ENCODE measurements at places on chromosomes 12 and 14.

DNA sequence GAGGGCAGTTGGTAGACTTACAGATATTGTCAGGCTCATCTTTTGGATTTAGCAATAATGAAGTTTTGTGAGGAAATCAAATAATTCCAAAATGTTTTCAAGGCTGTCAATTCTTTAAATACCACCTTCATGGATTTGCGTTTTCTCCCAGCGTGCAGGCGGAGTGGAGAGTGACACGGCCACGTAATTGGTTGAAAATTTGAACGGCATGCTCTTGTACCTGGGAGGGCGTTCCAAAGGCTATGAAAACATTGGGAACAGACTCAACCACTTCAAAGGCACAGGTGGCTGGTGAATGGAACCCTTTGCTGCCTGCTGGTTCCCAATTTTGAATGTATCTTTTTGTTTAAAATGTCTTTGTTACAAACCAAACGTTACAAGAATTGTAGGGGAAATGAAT, 12.4 kb downstream of the SMIM41 start:
- no peaks in the 10 kb centered on the region for H3K36me3 ChIP-seq
- DNase-seq = no peak
- peaks cover 2% of the 10 kb centered on the region for H3K27me3 ChIP-seq
- H3K4me3 ChIP-seq = no peak overlapping the region

GRCh38 chr12:131269551-131269950, 315.8 kb downstream of the ADGRD1 start:
- no peak overlapping the region for H3K4me3 ChIP-seq
- H3K27ac ChIP-seq = no peak overlapping the region
- H3K36me3 ChIP-seq = no peaks in the 10 kb centered on the region
- H3K4me1 ChIP-seq = no peaks in the 10 kb centered on the region

- H3K4me3 ChIP-seq = no peak overlapping the region
- H3K27ac ChIP-seq = no peak overlapping the region
- peaks cover 55% of the 10 kb centered on the region for H3K36me3 ChIP-seq
- peaks cover 32% of the 10 kb centered on the region for H3K4me1 ChIP-seq
These were observed 1.8 kb downstream of the XRCC3 start for GRCh38 chr14:103713304-103714062.

DNA sequence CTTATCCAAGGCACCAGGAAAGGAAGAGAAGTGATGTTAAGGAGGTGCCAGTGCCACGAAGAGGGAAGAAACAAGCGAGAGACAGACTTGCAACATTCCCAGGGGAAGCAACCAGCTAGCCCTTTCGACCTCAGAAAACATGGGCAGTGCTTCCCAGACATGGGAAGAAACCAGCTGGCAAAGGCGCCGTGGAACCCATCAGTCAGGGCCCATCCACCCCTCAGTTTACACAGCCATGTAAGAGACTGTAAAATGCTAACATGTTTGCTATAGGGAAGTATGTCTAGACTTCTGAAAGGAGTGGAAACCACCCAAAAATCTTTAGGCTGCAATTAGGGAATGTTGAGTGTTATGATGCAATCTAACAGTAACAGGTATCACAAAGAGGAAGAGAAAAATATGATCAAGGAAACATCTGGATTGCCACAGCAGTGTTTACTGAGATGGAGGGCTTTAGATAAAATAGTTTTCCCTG, 26.3 kb downstream of the ANAPC5 start:
- peaks cover 16% of the 10 kb centered on the region for H3K36me3 ChIP-seq
- no peaks in the 10 kb centered on the region for H3K27me3 ChIP-seq
- no peak overlapping the region for H3K4me3 ChIP-seq
- H3K27ac ChIP-seq = peak overlapping the region; percentile 78
- peak; percentile 85 for DNase-seq

GRCh38 chr14:33542338-33543287, 408.3 kb downstream of the EGLN3 start:
- no peak overlapping the region for H3K27ac ChIP-seq
- no peaks in the 10 kb centered on the region for H3K36me3 ChIP-seq
- no peaks in the 10 kb centered on the region for H3K27me3 ChIP-seq
- H3K4me3 ChIP-seq = no peak overlapping the region

- H3K36me3 ChIP-seq = no peaks in the 10 kb centered on the region
- H3K4me3 ChIP-seq = no peak overlapping the region
- H3K27me3 ChIP-seq = no peaks in the 10 kb centered on the region
- no peak for DNase-seq
- peaks cover 6% of the 10 kb centered on the region for H3K4me1 ChIP-seq
These were observed 57.3 kb downstream of the DAD1 start for GRCh38 chr14:22531451-22532344.

DNA sequence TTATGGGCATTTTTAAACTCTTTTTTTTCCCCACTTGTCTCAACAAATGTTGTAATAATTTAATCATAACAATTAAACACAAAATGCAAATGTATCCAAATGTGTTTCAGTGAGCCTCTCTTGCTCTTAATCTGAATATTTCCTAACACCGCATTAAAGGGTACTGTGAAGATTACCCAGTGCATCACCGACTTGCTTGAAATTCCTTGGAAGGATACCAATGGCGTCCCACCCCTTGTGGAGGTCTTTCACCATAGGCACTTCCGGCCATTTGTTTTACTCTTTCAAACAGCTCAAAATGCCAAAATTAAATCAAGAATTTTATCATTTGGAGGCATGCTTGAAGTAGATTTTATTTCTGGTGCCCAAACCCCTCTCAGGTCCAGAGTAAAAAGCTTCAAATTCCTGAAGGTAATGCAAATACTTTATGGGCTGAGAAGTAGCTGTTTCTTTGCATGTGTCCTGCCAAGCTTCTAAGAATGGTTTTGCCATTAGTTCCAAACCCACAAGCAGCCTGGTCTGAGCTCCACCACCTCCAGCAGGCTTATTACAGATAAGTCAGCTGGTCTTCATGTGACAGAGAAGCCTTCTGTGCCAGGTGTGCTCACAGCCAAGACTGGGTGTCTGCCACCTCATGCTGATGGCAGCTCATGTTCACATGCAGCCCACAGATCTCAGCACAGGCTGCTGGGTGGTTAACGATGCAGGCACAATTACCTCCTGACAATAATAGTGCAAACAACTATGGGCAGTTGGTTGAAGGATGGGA, 16.4 kb upstream of the NUDT4 start:
- peaks cover 7% of the 10 kb centered on the region for H3K27me3 ChIP-seq
- no peak overlapping the region for H3K4me3 ChIP-seq
- DNase-seq = no peak
- H3K36me3 ChIP-seq = no peaks in the 10 kb centered on the region
- peaks cover 8% of the 10 kb centered on the region for H3K4me1 ChIP-seq

- no peak overlapping the region for H3K4me3 ChIP-seq
- no peaks in the 10 kb centered on the region for H3K27me3 ChIP-seq
- no peaks in the 10 kb centered on the region for H3K36me3 ChIP-seq
These were observed 11.8 kb downstream of the AHNAK2 start for GRCh38 chr14:104966261-104966865.

DNA sequence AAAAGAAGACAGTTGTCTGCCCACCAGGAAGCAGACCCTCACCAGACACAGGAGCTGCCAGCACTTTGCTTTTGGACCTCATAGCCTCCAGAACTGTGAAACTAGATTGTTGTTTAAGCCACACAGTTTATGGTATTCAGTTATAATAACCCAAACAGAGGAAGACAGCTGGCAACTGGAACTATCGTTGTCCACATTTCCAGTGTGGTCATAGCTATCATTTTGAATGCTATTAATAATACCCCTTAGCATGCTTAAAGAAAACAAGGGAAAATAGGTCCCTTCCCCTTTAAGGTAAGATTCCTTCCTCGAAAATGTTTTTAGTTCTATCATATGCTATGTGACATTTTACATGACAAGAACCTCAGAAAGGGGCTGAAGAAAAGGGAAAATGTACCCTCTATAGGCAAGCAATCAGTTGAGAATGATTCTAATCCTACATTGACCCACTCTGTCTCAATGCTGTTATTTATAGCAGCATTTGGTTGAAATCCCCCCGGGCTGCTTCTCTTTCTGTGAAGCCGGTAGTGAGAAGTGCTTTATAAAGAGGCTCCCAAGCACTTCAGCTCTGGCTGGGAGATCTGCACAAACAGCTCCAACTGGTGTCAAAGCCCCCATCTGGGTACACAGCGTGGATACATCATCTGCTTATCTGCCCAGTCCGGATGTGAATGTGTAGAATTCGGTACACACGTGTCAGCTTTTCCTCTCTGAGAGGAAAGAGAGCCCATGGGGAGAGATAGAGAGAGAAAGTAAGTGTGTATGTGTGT, 221.2 kb upstream of the FLRT2 start:
- peak; percentile 48 for DNase-seq
- peaks cover 16% of the 10 kb centered on the region for H3K4me1 ChIP-seq
- peak overlapping the region; percentile 57 for H3K27ac ChIP-seq
- peak overlapping the region; percentile 4 for H3K4me3 ChIP-seq

DNA sequence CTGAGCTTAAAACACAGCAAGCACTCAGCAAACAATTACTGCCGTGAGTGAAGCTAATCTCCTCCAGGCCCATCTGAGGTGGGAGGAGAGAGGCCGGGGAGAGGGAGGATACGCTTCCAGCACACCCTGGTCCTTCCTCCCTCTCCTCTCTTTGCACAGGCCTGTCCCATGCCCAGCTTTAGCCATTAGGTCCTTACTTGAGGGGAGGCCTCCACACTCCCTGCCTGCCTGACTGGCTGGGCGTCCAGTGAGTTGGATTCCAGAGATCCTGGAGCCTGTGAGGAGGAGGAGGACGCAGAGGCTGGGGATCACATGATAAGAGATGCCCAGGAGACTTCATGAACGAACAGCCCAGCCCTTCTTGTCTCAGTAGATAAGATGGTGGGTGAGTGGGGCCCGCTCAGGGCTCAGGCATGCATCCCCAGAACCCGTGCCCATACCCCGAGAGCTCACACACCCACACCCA, 65.1 kb upstream of the NCOR2 start:
- no peaks in the 10 kb centered on the region for H3K36me3 ChIP-seq
- H3K27me3 ChIP-seq = no peaks in the 10 kb centered on the region
- DNase-seq = no peak
- no peak overlapping the region for H3K4me3 ChIP-seq
- no peak overlapping the region for H3K27ac ChIP-seq

DNA sequence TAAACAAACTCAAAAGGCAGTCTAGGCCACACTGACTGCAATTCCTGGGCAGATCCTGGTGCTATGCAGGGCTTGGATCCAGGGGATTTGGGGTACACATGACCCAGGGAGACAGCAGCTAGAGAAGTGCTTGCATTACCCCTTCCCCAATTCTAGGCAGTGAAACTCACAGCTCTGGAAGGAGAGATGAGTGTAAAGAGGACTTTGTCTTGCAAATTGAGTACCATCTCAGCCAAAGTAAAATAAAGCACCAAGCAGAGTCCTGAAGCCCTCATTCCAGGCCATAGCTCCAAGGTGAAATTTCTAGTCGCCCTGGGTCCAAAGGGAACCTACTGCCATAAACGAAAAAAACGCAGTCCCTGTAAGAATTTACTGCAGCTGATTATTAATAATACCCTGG, 644.9 kb upstream of the FLRT2 start:
- no peaks in the 10 kb centered on the region for H3K36me3 ChIP-seq
- no peak for DNase-seq
- H3K27ac ChIP-seq = no peak overlapping the region
- no peaks in the 10 kb centered on the region for H3K27me3 ChIP-seq
- H3K4me1 ChIP-seq = no peaks in the 10 kb centered on the region

DNA sequence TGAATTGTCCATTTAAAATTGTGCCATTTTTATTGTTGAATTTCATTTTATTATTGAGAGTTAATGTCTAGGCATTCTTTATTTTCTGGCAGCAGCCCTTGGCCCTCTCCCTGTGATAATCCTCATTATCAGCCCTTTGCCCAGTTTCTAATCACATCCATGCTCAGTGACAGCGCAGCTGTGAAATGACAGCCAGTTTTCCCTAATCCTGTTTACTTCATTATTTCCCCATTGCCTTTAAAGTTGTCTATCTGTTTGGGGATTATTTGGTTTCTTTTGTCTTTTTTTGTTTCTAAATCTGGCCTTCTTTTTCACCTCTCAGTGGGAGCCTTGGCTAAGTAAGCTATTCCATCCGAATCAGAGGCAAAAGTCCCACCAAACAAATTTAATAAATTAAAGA, 476.9 kb downstream of the SLC6A15 start:
- no peaks in the 10 kb centered on the region for H3K27me3 ChIP-seq
- H3K4me3 ChIP-seq = no peak overlapping the region
- no peak for DNase-seq
- no peaks in the 10 kb centered on the region for H3K36me3 ChIP-seq
- no peak overlapping the region for H3K27ac ChIP-seq

DNA sequence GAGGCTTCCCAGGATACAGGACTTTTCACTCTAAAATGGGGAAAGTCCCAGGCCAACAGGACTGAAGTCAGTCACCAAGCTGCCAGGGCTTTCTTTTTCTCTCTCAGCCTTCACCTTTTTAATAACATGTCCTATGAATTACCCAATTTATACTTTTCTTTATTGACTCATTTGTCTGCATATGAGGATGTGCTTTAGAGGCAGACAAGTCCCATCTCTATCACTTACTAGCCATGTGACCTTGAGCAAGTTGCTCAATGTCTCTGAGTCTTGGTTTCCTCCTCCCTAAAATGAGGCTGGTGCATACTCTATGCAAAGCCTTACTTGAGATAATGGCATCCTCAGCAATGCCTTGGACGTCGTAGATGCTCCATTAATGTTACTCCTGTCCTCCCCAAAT, 98.1 kb upstream of the TMPO start:
- no peaks in the 10 kb centered on the region for H3K27me3 ChIP-seq
- H3K27ac ChIP-seq = no peak overlapping the region
- H3K4me3 ChIP-seq = no peak overlapping the region
- DNase-seq = no peak

- no peak overlapping the region for H3K27ac ChIP-seq
- no peaks in the 10 kb centered on the region for H3K36me3 ChIP-seq
- H3K27me3 ChIP-seq = no peaks in the 10 kb centered on the region
These were observed 19.0 kb upstream of the HNF1A start for GRCh38 chr12:120959111-120959878.

GRCh38 chr12:1870086-1870485, 48.4 kb downstream of the CACNA2D4 start:
- no peak overlapping the region for H3K4me3 ChIP-seq
- no peaks in the 10 kb centered on the region for H3K4me1 ChIP-seq
- no peaks in the 10 kb centered on the region for H3K36me3 ChIP-seq
- H3K27ac ChIP-seq = no peak overlapping the region

DNA sequence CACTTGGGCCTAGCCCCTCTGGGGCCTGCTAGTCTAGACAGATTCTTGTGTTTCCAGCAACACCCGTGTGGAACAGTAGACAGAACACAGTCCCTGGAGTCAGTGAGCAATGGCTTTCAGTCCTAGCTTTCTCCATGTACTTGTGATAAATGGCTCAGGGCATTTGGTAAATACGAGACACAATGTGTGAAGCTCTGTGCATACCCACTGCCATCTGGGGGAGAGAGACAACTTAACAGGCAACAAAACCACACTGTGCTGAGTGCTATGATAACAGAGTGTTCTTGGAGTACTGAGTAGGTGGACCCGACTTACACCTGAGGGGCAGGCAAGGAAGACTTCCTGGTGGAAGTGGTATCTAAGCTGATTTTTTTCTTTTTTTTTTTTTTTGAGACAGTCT, 86.3 kb upstream of the TBX3 start:
- H3K4me1 ChIP-seq = no peaks in the 10 kb centered on the region
- H3K36me3 ChIP-seq = no peaks in the 10 kb centered on the region
- no peak overlapping the region for H3K27ac ChIP-seq
- no peaks in the 10 kb centered on the region for H3K27me3 ChIP-seq
- no peak overlapping the region for H3K4me3 ChIP-seq

Data from common myeloid progenitor, CD34-positive (primary cell).